LHCN-M2 (cell line): ENCODE measurements at places on chromosomes 3 and 15. TPM values are rescaled to one million over a fixed set of nuclear protein-coding genes. Genes with fewer than 3 reads are reported as not detected.

Gene SI
- not detected in 2 replicates for total RNA-seq

GRCh38 chr3:44506961-44507360 lies 29.5 kb upstream of the ZNF445 start:
- DNase-seq = no peak

DNA sequence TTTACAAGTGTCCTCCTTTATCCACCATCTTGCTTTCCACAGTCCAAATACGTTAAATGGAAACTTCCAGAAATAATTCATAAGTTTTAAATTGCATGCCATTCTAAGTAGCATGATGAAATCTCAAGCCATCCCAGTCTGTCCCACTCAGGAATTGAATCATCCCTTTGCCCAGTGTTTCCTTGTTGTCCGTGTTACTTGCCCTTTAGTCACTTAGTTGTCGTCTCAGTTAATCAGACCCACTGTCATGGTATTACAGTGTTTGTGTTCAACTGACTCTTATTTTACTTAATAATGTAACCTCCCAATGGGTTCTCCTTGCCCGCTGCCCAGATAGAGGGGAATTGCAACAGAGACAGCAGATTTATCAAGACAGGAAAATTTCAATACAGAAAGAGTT lies 77.6 kb upstream of the NDN start:
- no peak for DNase-seq

GRCh38 chr3:177145381-177145780 lies 51.9 kb downstream of the TBL1XR1 start:
- no peak for DNase-seq

- DNase-seq = no peak
Measured at GRCh38 chr3:56970461-56970879, 90.0 kb upstream of the SPATA12 start.

GRCh38 chr15:95874637-95875036 lies 455.9 kb upstream of the NR2F2 start:
- DNase-seq = no peak
